Activated CD4-positive, alpha-beta T cell treated with anti-CD3 and anti-CD28 coated beads, Interleukin-2, amount 50 U/mL, for 16 hours (primary cell): ENCODE measurements at places on chromosomes 12 and 14.
A peak's percentile ranks its signal among the peaks of the same experiment; 100 is the strongest.

DNA sequence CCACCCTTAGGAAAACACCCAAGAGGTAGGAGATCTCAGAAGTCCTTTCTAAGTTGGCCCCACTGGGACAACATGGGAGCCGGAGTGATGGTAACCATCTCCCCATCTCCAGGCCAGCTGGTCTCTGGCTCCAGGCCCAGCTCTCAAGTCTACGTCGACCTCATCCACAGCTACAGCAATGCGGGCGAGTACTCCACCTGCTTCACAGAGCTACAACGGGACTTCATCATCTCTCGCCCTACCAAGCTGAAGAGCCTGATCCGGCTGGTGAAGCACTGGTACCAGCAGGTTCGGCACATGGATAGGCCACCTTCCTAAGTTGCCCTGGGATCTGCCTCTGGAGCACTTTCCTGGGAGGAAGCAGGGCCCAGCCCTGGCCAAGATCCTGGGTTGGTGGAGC lies 11.0 kb upstream of the OAS2 start:
- no peak for DNase-seq

- DNase-seq, result peak; percentile 51
These were observed 185.7 kb upstream of the GRIN2B start for GRCh38 chr12:14167005-14167628.

DNA sequence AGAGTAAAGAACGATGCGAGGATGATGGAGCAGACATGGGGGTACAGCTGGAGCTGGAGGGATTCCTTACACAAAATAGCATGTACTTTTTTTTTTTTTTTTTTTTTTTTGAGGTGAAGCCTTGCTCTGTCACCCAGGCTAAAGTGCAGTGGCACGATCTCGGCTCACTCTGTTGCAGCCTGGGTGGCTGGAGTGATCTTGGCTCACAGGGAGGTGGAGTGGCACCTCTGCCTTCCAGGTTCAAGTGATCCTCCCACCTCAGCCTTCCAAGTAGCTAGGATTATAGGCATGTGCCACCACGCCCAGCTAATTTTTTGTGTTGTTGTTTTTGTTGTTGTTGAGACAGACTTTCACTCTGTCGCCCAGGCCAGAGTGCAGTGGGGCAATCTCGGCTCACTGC lies 5.1 kb upstream of the RASAL1 start:
- DNase-seq, result no peak

GRCh38 chr12:12019881-12020280 lies 50.9 kb upstream of the BCL2L14 start:
- no peak for DNase-seq

DNA sequence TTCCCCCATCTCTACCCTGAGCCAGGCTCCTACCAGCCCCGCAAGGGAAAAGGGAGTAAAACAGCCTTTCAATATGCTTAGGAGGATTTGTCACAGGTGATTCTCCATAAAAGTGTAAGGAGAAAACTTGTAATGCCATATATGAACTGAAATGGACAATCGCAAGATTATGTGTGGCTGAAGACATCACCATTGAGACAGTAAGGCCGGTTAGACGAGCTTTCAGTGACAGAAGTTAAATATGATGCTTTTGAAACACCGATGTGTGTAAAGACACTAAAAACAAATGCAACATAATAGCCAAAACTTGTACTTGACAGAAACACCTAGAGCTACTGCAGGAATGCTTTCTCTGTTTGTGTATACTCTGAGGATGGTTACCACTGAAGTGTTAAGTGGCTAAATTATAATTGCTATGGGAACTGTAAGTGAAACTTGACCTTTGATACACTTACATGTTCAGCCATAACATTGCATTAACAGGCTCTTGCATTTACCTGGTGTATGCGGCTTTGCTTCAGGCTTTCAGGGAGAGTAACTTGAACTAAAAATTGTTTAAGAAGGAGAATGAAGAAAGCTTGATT lies 42.3 kb downstream of the FAR2 start:
- no peak for DNase-seq

DNA sequence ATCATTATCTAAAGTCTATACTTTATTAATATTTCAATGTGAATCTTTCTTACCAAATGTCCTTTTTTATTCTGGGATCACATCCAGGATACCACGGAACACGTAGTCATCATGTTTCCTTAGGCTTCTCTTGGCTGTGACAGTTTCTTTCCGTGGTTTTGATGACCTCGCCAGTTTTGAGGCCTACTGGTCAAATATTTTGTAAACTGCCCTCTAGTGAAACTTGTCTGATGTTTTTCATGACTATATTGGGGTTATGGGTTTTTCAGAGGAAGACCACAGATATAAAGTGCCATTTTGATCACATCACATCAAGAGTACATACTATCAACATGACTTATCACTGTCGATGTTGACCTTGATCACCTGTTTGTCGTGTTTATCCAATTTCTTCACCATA lies 14.1 kb upstream of the SERPINA6 start:
- DNase-seq, result no peak

GRCh38 chr12:55715169-55715764 lies 579 bp upstream of the BLOC1S1 start:
- DNase-seq, result no peak

DNA sequence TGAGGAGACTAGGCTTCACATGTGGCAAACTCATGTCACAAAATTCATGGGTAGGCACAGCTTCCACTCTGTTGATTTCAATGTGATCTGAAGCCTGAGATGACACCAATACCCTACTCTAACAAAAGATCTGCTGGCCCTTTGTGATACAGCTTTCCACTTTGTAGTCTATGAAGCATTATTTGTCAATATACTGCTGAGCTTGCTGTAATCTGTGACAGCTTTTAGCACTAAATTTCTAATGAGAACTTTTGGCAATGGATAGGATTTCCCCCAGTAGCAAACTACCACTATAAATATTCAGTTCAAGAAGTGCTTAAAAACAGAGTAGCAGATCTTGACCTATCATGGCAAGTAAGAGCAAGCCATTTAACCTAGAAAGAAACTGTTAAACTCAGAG lies 5.6 kb upstream of the HEATR5A start:
- DNase-seq, result no peak

- no peak for DNase-seq
These were observed 41.1 kb downstream of the GPR19 start for GRCh38 chr12:12654691-12655460.

GRCh38 chr14:96256407-96256806 lies 397 bp downstream of the BDKRB1 start:
- DNase-seq, result no peak

GRCh38 chr12:215116-215515 lies 1.2 kb upstream of the SLC6A12 start:
- no peak for DNase-seq

DNA sequence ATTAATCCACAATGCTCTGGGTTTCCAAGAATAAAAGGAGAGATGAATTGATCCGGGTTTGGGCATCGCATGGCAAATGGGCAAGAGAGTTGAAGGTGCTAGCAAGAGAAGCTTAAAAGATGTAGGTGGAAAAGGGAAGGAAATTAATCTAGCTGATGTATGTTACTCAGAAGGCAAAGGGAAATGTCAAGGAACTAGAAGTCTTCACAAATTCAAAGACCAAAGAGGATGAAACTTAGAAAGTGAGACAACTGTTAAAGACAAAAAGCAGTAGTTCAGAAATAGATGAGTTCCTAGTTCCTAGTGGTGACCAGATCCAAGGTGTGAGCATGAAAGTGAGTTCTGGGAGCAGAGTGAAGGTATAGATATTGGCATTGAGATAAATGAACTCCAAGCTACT lies 228.3 kb downstream of the SEC23A start:
- no peak for DNase-seq

DNA sequence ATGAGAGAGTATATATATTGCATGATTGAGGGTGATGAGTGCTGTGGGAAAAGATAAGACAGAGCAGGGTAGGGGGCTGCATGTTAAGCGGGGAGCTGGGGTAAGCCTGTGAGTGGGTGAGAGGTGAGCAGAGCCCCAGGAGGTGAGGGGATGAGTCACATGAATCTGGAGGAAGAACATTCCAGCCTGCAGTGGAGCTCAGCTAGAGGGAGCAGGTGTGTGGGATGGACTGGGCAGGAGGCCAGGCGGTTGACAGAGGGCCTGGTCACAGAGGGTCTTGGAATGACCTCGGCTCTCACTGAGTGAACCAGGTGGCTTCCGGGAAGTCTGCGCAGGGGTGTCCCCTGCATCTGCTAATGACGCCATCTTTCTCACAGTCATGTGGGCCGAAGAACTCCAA lies 44.4 kb downstream of the GIT2 start:
- no peak for DNase-seq

- no peak for DNase-seq
These were observed 9.7 kb upstream of the PCK2 start for GRCh38 chr14:24084440-24084839.

- no peak for DNase-seq
These were observed 405.0 kb downstream of the TRHDE start for GRCh38 chr12:72677139-72677538.

- DNase-seq, result no peak
These were observed 5.9 kb downstream of the KLRG1 start for GRCh38 chr12:8995021-8995775.

GRCh38 chr12:76031414-76032042 lies at the start of gene PHLDA1:
Gene PHLDA1, minus strand, starts transcription at chr12:76031776.
- DNase-seq, result peak; percentile 96

- no peak for DNase-seq
These were observed 175.5 kb downstream of the CCDC59 start for GRCh38 chr12:82182601-82183190.

GRCh38 chr14:59570122-59570521 lies 6.5 kb downstream of the CCDC175 start:
- DNase-seq, result no peak

GRCh38 chr12:95169368-95169767 lies 47.9 kb downstream of the FGD6 start:
- DNase-seq, result no peak

GRCh38 chr12:48973531-48973930 lies 2.0 kb upstream of the WNT10B start:
- DNase-seq, result no peak

- no peak for DNase-seq
These were observed 1.5 kb downstream of the FSCB start for GRCh38 chr14:44505588-44505987.

DNA sequence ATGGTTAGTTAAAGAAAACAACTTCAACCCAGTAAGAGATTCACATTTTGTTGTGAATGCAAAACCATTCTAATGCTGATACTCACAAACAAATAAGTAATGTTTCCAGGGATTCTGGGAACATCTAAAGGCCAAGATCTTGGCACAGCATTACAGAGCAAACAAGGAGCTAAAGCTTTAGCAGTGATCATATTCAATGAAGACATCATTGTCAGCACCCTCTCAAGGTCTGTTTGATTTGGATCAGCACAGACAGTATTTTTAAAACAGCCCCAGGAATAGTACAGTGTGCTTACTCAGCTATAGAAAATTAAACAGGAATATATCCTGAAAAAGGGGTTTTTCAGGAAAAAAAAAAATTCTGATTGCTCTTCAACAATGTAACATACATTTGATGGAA lies 71.4 kb downstream of the TMEM260 start:
- no peak for DNase-seq

GRCh38 chr12:53076461-53076860 lies 2.7 kb downstream of the SPRYD3 start:
- DNase-seq, result no peak

DNA sequence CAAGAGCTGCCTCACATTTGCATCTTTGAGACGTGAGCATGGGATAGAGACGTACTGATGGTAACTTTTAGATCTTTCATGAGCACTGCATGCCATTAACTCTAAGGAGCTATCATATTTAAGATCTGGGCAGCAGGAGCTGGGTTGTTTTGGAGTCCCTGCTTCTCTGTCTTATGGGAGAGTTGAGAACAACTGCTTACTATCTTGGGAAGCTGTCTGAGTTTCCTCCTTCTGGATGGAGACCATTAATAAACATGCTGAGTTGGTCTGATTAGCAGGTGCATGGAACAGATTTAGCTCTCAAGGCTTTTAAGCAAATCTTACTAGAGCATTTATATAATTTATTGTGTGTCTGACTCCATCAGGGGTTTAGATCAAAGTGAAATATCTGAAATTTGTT lies 119.3 kb upstream of the CCDC198 start:
- no peak for DNase-seq

GRCh38 chr14:31559939-31560338 lies 1.3 kb upstream of the NUBPL start:
- DNase-seq, result no peak

DNA sequence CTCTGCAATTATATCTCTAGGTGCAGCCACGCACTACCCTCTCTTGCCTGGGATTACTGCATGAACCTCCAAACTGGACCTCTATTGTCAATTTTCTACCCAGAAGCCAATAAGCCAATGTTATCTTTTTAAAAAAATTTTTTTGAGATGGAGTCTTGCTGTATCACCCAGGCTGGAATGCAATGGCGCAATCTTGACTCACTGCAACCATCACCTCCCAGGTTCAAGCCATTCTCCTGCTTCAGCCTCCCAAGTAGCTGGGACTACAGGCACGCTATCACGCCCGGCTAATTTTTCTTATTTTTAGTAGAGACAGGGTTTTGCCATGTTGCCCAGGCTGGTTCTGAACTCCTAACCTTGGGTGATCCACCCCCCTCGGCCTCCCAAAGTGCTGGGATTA lies 11.2 kb upstream of the PXN start:
- no peak for DNase-seq

GRCh38 chr12:112676507-112676906 lies 115.0 kb upstream of the RPH3A start:
- DNase-seq, result no peak

DNA sequence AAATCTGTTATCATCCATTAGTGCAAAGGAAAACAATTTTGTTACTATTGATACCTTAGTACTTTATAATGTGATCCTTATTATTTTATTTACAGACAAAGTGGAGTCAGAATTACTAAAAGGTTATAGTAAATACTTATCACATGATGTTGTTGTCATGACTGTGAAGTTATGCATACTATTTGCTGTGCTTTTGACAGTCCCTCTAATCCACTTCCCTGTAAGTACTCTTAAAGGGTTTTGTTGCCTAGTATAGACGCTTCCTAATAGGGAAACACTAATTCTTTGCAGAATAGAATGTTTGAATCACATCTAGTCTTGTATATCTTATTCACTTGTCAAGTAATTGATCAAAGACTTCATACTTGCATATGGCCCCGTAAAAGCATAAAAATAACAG lies 69.4 kb downstream of the SLC38A6 start:
- no peak for DNase-seq

- no peak for DNase-seq
These were observed 36.9 kb downstream of the LGR5 start for GRCh38 chr12:71476513-71476912.

DNA sequence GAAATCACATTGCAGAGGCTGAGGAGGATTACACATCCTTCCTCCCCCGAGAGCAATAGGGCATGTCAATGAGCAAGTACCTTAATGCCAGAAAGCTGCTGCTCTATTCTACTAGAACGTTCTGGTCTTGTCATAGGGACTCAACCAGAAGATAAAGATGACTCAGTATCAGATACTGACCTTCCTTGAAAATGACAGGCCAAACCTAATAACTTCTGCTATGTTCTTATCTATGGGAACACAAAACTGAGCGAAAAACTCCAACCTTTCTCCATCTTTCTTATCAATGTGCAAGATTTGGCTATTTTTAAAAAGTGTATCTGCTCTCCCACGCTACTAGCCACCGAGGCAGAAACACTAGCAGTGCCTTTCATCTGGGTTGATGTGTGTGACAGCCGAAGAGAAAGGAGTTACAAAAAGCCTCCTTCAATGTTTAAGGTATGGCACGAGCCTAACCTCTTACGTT lies 5.5 kb downstream of the CCDC92 start:
- DNase-seq, result no peak
